ENCODE measurements at places on chromosomes 2 and 18.
A peak's percentile ranks its signal among the peaks of the same experiment; 100 is the strongest.

DNA sequence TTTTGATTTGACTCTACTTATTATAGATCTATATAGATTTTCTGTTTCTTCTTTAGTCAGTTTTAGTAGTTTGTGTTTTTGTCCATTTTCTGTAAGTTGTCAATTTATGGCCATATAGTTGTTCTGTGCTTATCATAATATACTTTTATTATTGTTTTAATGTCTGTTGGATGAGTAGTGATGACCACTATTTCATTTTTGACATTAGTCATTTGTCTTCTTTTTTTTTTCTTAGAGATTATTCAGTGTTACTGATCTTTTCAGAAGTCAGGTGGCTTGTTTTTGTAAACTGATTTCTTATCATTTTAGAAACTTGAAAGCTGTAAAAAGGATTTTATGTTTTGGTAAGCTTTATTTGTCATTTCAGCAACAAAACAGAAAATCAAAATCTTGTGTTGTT is 57.3 kb downstream of the EPC2 start:
- DNase-seq, result no peak

- no peak for DNase-seq
Observed at GRCh38 chr2:55916473-55917049, 7.0 kb downstream of the EFEMP1 start.

GRCh38 chr2:225112362-225113126 is 70.3 kb upstream of the DOCK10 start:
- DNase-seq, result no peak

DNA sequence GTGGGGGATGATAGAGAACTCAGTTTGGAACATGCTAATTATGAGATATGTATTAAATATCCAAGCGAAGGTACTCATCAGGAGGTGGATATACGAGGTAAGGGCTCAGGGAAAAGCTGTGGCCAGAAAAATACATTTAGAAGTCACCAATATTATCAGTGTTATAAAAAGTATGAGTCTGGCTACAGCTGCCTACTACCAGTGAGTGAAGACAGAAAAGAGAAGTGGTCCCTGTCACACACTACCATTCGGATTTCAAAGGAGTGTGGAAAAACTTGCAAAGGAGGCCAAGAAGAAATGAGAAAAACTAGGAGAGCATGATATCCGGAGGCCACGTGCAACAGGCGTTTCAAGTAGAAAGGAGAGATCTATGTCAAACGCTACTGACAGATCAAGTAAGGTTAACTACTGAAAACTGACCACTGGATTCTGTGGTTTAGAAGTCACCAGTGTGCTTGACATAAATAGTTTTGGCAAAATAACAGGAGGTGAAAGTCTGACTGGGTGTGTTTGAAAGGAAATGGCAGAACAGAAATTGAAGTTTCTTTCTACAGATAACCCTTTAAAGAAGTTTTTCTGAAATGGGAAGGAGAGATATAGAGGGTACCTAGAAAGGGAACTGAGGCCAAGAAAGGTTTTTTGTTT is 118.7 kb upstream of the DNMT3A start:
- no peak for DNase-seq

DNA sequence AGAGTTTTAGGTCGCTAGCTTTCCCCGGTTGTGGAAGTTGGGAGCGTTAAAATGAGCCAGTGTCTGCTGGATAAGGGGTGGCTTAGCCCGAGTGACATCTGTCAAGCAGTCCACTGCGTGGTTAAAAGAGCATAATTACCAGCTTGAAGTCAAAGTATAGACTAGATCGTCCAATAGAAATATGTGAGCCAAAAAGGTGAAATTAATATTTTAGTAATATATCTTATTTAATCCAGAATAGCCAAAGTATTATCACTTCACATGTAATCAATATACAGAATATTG is 654 bp downstream of the COMMD1 start:
- DNase-seq, result peak; percentile 28

- DNase-seq, result no peak
Observed at GRCh38 chr2:38789691-38790090, 11.7 kb downstream of the GEMIN6 start.

- DNase-seq, result no peak
Observed at GRCh38 chr2:10457846-10458598, 9.9 kb upstream of the ODC1 start.

DNA sequence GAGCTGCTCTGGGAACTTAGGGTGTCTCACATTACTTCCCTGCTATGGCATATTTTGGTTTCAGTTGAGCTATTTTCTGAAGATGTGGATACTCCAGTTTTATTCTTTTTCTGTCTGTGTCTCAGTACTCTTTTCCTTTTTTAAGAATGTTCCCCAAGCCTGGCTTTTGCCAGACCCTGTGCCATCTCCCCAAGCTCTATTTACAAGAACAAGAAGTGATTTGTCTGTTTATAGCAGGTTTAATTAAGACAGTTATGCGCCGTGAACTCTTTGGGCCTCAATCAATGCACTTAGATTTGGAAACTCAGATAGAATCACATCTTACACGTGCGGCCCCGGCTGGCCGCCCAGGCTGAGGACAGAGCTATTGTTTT is 8.9 kb upstream of the SATB2 start:
- DNase-seq, result no peak

- DNase-seq, result peak; percentile 71
Observed at GRCh38 chr2:101879466-101879865, 112.3 kb upstream of the IL1R2 start.

GRCh38 chr2:29304399-29305060 is 189.3 kb downstream of the CLIP4 start:
- no peak for DNase-seq

- no peak for DNase-seq
Observed at GRCh38 chr2:46135958-46136357, 161.2 kb upstream of the EPAS1 start.

Measured in hematopoietic multipotent progenitor cell treated with erythropoietin and hydrocortisone succinate and interleukin-3 and kit ligand, for 6 days (in vitro differentiated cells).